ENCODE measurements at places on chromosomes 1 and 21. TPM values are rescaled to one million over a fixed set of nuclear protein-coding genes. Genes with fewer than 3 reads are reported as not detected.

GRCh38 chr1:18883079-18883478 lies 19.3 kb downstream of the ALDH4A1 start:
- H3K27ac ChIP-seq = no peak overlapping the region
- H3K36me3 ChIP-seq = peaks cover 12% of the 10 kb centered on the region
- no peak overlapping the region for H3K4me3 ChIP-seq
- no peaks in the 10 kb centered on the region for H3K27me3 ChIP-seq
- DNase-seq = no peak
- H3K4me1 ChIP-seq = peaks cover 15% of the 10 kb centered on the region

DNA sequence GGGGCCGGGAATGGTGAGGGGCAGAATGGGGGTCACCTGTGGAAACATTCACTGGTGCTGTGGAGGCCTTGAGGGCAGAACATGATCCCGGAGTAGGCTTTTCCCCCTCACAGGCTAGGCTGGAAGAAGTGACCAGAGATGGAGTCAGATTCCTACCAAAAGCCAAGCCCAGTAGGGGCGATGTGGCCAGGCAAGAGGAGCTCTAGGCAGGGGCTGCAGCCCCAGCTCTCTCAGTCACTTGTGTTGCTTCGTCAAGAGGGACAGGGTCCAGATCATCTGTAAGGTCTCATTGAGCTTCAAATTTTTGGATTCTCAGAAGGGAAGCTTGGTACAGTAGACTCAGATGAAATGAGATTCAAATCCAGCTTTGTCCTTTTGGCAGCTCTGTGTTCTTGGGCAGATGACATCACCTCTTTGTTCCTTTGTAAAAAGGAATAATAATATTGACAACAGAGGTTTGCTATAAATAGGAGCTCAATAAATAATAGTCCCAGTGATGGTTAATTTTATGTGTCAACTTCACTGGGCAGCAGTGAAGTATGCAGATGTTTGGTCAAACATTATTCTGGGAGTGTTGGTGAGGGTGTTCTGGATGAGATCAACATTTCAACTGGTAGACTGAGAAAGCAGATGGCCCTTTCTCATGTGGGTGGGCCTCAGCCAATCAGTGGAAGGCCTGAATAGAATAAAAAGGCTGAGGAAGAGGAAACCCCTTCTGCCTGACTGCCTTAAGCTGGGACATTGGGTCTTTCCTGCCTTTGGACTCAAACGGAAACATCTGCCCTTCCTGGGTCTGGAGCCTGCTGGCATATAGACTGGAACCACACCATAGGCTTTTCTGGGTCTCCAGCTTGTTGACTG lies 324.7 kb upstream of the USP24 start:
- DNase-seq = no peak
- H3K36me3 ChIP-seq = no peaks in the 10 kb centered on the region
- H3K4me1 ChIP-seq = no peaks in the 10 kb centered on the region
- no peak overlapping the region for H3K27ac ChIP-seq
- no peak overlapping the region for H3K4me3 ChIP-seq
- no peaks in the 10 kb centered on the region for H3K27me3 ChIP-seq

- H3K27me3 ChIP-seq = no peaks in the 10 kb centered on the region
- no peak for DNase-seq
- H3K4me1 ChIP-seq = no peaks in the 10 kb centered on the region
- H3K36me3 ChIP-seq = no peaks in the 10 kb centered on the region
These were observed 1178.6 kb downstream of the MRPL39 start for GRCh38 chr21:24428591-24429199.

- no peak overlapping the region for H3K4me3 ChIP-seq
- DNase-seq = no peak
- H3K4me1 ChIP-seq = no peaks in the 10 kb centered on the region
- H3K27ac ChIP-seq = no peak overlapping the region
- no peaks in the 10 kb centered on the region for H3K27me3 ChIP-seq
- H3K36me3 ChIP-seq = no peaks in the 10 kb centered on the region
These were observed 333.8 kb downstream of the NUF2 start for GRCh38 chr1:163655565-163655964.

DNA sequence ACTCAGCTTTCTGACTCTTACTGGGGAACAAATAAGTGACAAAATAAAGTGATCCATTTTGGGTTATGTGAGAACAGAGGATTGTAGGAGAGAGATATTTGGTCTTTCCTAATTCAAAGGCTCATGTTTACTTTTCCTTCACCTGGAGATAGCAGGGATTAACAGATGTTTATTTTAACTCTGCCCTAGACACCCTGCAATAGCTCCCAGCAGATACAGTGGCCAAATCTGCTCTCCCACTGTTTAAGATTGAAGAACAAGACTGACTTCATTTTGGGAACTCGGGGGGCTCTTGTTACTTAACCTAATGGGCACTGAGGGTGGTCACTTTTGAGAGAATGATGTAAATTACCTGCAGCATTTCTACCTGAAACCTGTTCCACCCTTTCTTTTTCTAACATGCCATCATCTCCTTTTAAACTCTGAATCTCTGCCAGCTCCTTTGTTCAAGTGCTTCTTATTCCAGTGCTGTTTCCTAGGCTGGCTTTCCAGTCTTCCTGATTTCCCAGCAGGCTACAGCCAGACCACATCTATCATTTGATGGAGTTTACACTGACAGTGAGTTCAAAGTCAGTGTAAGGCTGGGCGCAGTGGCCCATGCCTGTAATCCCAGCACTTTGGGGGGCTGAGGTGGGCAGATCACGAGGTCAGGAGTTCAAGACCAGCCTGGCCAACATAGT lies 90.0 kb downstream of the SELENOF start:
- no peak for DNase-seq
- H3K27ac ChIP-seq = no peak overlapping the region
- no peaks in the 10 kb centered on the region for H3K36me3 ChIP-seq
- H3K27me3 ChIP-seq = peaks cover 9% of the 10 kb centered on the region

- no peak for DNase-seq
- no peak overlapping the region for H3K4me3 ChIP-seq
- H3K27ac ChIP-seq = no peak overlapping the region
- H3K27me3 ChIP-seq = no peaks in the 10 kb centered on the region
- no peaks in the 10 kb centered on the region for H3K4me1 ChIP-seq
These were observed 669.0 kb downstream of the RWDD3 start for GRCh38 chr1:95903060-95903459.

Gene PLEKHN1
- 1.5 TPM for total RNA-seq

Gene S100A12
- total RNA-seq = not detected

Gene ACTN2
- total RNA-seq = 0.31 TPM

All from K562 (cell line).